ENCODE measurements at places on chromosomes 16 and 17.

DNA sequence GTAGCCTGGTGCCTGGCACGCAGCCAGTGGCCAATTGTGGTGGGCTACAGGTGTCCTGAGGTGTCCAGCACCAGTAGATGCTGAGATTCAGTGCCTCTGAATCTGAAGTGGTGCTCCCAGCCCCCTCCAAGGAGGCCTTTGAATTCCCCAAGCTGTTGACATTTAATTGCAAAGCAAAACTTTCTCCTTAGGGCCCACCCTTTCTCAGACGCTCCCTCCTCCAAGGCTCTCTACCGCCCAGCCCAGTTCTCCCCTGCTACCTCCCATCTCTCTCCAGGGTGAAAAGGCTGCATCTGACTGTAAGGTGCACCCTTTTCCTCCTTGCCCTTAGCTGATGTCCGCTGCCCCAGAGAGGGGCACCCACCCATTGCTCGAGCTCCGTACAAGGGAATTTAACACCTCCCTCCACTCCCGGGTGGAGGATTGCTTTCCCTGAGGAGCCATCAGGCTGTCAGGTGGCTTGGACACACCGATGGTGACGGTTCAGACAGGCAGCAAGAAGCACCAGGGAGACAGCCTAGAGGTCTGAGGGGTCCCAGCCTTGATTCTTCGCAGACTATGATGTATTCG is 1.7 kb downstream of the BEAN1 start:
- DNase-seq: no peak

DNA sequence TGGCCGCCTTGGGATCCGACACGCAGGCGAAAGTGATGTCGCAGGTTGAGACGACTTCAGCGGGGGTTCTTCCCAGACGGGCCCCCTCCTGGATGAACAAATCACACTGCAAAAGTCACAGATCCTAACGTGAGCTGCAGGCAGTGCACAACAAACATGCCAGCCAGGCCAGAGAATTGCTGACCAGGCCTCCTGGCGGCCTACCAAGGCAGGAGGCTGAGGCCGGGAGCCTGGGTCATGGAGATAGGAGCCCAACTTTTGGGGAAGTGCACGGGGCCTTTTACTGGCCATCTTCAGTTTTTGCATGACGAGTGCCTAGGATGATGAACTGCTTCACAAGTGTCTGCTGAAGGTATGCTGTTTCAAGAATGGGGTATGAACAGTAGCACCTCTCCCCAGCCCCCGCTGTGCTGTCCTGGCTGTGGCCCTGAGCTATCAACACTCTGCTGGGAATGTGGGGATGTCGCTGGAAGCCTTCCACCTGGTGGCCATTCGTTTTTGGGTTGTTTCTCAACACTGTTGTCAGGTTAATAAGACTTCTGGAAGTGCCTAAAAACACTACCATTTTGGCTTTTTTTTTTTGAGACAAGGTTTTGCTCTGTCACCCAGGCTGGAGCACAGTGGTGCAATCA is 12.2 kb upstream of the ROGDI start:
- peak; percentile 43 for DNase-seq

- DNase-seq: no peak
These were observed 8.0 kb downstream of the TNFAIP1 start for GRCh38 chr17:28343491-28343932.

DNA sequence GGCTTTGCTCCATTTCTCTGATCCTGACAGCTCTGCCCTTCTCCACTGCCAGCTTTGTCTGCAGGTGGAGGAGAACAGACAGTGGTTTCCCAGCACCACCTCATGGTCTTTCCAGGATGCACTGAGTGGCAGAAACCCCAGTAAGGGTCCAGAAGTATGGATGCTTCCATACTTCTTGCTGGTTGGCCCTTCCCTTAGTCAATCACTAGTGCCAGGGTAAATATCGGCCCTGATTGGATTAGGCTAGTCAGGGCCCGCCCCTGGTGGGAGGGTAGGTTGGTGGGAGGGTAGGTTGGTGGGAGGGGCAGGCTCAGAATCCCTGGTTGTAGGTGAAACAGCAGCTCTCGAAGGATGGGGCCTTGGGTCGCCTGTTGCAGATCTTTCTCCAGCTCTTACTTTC is 10.2 kb downstream of the RNF213 start:
- DNase-seq: peak; percentile 57

DNA sequence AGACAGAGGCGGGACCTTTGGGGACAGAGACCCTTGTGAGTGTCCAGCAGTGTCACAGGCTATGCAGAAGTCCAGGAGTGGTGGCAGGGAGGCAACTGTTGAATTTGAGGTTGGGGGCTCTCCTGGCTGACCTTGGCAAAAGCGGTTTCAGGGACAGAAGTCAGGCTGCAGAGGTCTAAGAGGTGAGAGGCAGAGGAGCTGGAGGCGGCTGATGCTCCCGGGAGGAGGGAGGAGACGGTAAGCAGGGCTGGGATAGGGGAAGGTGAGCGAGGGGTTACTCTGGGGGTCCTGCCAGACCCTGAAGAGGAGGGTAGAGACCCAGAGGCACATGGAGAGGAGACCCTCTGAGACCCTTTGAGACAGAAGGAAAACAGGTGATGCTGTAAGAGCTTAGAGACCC is 5.2 kb downstream of the EPOP start:
- DNase-seq: no peak

DNA sequence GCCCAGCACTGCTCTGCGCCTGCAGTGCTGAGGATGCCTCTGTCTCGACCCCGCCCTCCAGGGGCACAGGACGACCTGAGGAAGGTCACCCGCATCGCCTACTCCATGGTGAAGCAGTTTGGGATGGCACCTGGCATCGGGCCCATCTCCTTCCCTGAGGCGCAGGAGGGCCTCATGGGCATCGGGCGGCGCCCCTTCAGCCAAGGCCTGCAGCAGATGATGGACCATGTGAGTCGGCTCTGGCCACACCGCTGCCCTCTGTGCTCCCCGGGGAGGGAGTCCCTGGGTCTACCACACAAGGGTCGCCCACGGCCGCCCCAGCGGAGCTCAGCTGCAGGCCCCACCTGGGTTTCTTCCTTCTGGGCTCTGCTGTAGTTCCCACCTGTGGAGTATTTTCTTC is 6.7 kb upstream of the RPL13 start:
- no peak for DNase-seq

- DNase-seq: no peak
These were observed 79.8 kb upstream of the GAS7 start for GRCh38 chr17:10278218-10278617.

- DNase-seq: no peak
These were observed 8.4 kb downstream of the UBALD2 start for GRCh38 chr17:76273445-76274111.

- no peak for DNase-seq
These were observed 28.8 kb downstream of the CTU2 start for GRCh38 chr16:88735121-88735520.

DNA sequence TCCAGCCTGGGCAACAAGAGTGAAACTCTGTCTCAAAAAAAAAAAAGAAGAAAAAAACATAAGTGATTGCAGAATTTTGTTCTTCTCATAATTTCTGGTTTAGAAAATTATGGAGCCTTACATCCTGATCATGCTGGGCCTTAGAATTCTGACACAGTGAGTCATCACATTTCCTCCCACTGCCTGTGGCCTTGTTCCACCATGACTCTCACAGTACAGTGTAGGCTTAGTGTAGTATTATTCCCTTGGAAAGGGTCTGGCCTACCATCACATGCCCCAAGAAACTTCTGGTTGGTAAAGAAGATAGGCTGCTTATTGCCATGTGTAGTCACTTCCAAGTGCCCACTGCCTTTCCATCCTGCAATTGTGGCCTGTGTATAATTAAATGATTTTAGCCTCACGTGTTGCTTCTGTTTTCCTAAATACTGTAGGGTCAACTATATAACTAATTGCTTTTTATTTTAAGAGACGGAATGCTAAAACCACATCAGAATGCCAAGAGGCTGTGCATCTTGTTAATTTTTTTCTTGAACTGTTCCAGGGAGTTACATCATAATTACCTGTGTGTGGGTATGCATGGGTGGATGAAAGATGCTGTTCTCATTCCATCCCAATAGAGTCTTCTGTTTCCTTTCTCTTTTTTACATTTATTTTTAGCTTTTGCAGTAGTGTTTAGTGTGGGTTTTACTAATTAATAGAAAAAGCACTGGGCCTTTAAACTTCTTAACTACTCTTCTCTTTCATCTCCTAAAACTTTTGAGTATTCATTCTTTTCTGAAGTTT is 25.9 kb downstream of the OGFOD1 start:
- DNase-seq: no peak

GRCh38 chr16:10876799-10877341 is at the start of gene CIITA:
TSS of gene CIITA (plus strand) at chr16:10877202. CDS start at chr16:10877331, 129 bp downstream.
- peak; percentile 27 for DNase-seq

DNA sequence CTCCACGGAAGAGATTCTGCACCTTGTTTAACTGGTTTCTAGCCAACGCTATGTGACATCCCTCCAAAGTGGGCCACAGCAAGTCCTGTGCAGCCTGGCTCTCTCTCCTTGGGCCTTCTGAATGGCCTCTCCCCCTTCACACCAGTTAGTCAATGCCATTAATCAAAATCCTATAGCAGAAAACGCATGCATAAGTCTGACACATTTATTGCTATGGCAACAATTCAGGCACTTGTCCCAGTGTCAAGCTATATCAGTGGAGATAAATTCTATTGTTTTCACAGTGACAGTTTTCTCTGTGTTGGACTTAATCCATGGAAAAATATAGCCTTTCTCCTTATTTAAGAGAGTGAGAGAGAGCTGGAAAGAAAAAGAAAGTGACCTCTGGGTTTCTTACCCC is 87.2 kb upstream of the TOX3 start:
- no peak for DNase-seq

DNA sequence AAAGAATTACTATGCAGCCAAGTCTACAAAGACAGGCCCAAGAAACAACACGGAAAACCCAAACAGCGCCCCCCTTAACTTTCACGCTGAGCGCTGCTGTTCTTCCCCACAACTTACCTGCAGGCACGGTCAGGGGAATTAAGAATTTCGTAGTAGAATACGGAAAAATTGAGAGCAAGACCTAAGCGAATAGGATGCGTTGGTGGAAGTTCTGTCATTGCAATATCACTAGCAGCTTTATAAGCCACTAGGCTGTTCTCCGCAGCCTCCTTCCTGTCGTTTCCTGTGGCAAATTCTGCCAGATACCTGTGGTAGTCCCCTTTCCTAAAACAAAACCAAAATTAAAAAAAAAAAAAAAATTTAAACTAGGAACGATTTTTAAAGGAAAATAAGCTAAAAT is 39.0 kb downstream of the YWHAE start:
- DNase-seq: no peak

GRCh38 chr17:3627769-3628167 is 8.3 kb downstream of the SHPK start:
- DNase-seq: no peak

DNA sequence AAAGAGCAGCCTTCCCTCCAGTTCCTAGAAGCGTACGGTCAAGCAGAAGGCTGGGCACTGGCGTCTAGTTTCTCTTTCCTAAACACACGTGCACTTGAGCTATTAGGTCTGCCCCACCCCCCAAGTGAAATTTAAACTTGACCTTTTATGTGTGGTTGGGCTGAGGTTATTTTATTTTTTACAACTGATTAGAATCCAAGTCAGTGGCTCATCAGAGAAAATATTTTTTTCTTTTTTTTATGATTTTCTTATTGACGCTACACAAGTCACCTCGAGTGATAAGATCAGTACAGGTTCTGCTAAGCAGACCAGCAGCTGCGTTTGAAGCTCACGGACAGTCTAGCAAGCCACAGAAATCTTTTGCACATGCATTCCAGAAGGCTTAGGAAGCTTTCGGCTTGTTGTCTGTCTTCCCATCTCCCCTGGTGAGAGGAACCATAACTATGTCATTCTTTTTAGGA is 95.1 kb downstream of the ZFHX3 start:
- no peak for DNase-seq

DNA sequence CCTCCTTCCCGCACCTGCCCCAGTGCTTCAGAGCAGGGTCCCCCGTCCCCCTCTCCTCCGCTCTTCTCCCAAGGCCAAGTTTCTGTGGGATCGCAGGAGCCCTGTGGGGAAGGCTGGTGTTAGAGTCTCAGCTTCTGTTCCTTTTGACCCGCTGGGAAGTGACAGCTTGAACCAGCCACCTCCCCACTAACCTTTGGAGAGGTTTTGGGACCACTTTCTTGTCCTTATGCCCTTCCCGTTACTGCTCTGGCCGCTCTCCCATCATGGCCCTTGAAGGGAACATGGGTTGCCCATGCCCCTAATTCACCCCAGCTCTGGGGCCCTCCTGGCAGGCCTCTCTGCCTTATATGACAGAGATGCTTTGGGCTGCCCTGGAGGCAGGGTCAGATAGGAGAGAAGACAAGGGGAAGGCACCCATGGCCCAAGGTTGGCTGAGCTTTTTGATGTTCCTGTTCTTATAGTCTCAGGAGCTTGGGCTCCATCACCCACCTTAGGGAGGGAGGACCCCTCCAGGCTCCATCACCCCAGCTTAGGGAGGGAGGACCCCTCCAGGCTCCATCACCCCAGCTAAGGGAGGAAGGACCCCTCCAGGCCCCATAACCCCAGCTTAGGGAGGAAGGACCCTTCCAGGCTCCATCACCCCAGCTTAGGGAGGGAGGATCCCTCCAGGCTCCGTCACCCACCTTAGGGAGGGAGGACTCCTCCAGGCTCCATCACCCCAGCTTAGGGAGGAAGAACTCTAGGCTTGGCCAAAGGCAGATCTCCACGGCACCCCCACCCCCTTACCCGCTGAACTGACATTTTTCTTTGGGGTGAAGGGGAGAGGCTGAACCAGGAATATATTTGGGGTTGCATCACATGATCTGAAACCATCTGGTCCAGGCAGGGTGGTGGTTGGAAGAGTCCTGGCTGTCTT is 45.0 kb downstream of the NT5M start:
- DNase-seq: no peak

- DNase-seq: no peak
These were observed 20.7 kb upstream of the BCAR1 start for GRCh38 chr16:75272097-75272551.

GRCh38 chr17:83121921-83122820 is 42.8 kb downstream of the METRNL start:
- no peak for DNase-seq

GRCh38 chr16:86038926-86039310 is 140.0 kb downstream of the IRF8 start:
- no peak for DNase-seq

DNA sequence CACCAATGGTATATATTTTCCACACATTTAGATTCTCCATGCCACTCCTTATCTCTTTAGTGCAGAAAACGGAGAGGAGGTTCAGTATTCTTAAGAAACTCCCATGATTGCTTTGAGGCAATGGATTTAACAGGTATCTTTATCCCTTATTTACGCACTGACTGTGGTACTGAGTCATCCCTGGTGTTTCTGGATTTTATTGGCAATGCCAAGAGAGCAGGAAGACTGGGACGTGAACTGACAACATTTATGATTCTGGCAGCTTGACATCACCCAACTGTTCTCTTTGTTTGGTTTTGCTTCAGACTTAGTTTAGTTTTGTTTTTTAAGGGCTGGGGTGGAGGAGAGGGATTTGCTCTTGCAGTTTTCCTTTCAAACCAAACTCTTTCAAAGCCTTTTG is 131.4 kb downstream of the WWOX start:
- DNase-seq: no peak

GRCh38 chr16:84404936-84405639 is 36.8 kb downstream of the ATP2C2 start:
- DNase-seq: no peak

- no peak for DNase-seq
These were observed 98.9 kb downstream of the ABCC6 start for GRCh38 chr16:16124438-16124837.
